ENCODE measurements at places on chromosomes 11 and 22. TPM values are rescaled to one million over a fixed set of nuclear protein-coding genes. Genes with fewer than 3 reads are reported as not detected.

TUBA8 gene
- 0.56 TPM for total RNA-seq

DNA sequence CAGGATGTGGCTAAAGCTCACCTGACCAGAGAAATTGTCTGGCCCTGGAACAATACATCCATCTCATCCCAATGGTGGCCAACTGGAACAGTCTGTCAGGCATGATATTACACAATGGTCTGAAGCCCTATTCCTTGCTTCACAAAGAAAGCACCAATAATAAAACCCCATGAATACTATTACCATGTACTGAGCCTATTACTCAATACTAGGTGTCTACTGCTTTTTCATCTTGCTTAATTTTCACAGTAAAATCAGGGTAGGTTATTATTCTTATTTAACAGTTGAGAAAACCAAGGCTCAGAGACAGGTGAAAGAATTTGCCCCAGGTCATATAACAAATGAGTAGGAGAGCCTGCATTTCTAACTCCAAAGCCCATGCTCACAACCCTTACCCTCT, 68.9 kb upstream of the CAPRIN1 start:
- H3K4me1 ChIP-seq: no peaks in the 10 kb centered on the region
- H3K27ac ChIP-seq: no peak overlapping the region
- no peaks in the 10 kb centered on the region for H3K27me3 ChIP-seq

DNA sequence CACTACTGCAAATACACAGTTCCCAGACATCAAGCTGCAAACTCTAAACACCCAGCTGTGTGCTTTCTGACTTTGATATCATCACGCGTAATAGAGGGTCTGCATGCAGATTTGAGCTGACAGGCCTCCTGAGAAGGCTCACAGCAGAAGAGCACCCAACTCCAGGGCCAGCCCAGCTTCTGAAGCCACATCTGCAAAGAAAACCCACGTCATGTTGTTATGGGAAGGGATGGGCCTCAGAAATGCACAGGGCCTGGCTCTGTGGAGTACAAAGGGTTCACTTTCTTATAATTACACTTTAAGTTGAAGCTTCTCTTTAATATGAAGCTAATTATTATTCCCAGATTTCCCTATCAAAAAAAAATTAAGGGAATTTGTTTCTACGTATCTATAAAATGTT, 927.9 kb downstream of the NTM start:
- no peaks in the 10 kb centered on the region for H3K36me3 ChIP-seq
- H3K4me1 ChIP-seq: no peaks in the 10 kb centered on the region
- no peaks in the 10 kb centered on the region for H3K27me3 ChIP-seq
- no peak for DNase-seq
- no peak overlapping the region for H3K4me3 ChIP-seq

TMEM9B gene
- 26.0 TPM for total RNA-seq

OSM gene
- total RNA-seq: not detected

ABCC8 gene
- not detected for total RNA-seq

PICK1 gene
- total RNA-seq: 41.1 TPM

- H3K27ac ChIP-seq: no peak overlapping the region
- no peaks in the 10 kb centered on the region for H3K36me3 ChIP-seq
- no peak overlapping the region for H3K4me3 ChIP-seq
- H3K4me1 ChIP-seq: no peaks in the 10 kb centered on the region
- H3K27me3 ChIP-seq: no peaks in the 10 kb centered on the region
Measured at GRCh38 chr22:19869497-19870152, 15.0 kb upstream of the GNB1L start.

TENM4 gene
- total RNA-seq: 2.0 TPM

TMPRSS4 gene
- total RNA-seq: 86.4 TPM

NFAM1 gene
- total RNA-seq: not detected

- H3K27ac ChIP-seq: no peak overlapping the region
- H3K36me3 ChIP-seq: 0 out of 2 replicates have a peak, but pooled peaks cover 1% of the 10 kb centered on the region
Measured at GRCh38 chr11:77815459-77815858, 5.1 kb downstream of the RSF1 start.

HBD gene
- total RNA-seq: not detected

DNA sequence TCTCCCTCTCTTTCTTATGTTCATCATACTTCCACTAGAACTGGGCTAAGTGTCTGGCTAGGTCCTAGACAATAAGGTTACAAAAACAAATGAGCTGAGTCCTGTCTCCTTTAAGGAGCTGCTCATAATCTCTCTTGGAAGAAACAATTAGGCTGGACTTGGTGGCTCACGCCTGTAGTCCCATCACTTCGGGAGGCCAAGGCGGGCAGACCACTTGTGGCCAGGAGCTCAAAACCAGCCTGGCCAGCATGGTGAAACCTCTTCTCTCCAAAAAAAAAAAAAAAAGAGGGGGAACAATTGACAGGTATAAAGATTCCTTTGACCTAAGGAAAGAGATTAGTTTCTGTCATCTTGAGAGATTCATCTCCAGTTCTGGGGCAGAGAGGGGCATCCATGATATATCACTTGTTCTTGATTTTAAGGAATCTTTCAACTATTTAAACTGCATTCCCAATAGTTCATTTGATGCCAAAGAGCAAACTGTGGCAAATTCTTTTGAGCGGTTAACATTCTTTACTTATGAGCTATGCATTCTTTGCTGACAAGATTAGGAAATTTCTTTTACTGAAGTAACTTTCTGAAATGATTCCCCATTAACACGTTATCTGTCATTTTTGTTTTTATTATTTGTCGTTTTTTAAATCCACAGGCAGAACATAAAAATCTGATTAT, 125.5 kb downstream of the C11orf87 start:
- peak; percentile 26 for DNase-seq
- H3K27ac ChIP-seq: peak overlapping the region; percentile 3
- H3K27me3 ChIP-seq: no peaks in the 10 kb centered on the region

CHRM1 gene
- not detected for total RNA-seq

CADM1 gene
- total RNA-seq: 534 TPM

CNTN5 gene
- 1.00 TPM for total RNA-seq

DNA sequence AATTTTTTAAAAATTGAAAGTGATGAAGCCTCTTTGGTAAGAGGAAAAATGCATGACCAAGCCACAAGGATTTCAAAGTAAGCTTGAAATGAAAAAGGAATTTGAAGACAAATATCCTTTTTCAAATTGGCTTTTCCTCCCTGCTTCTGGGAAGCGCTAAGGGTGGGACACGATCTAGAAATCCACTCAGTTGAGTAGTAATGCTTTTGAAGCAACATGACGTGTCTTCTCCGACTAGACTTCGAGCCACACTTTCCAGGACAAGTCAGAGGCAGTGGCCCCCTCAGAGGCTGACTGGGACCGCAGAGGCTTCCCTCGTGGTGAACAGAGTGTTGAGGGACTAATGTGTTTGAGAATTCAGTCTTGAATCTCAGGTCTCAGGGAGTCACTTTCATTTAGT, 39.8 kb downstream of the KREMEN1 start:
- H3K4me3 ChIP-seq: no peak overlapping the region
- DNase-seq: no peak
- no peak overlapping the region for H3K27ac ChIP-seq
- peaks cover 37% of the 10 kb centered on the region for H3K4me1 ChIP-seq
- no peaks in the 10 kb centered on the region for H3K36me3 ChIP-seq
- H3K27me3 ChIP-seq: no peaks in the 10 kb centered on the region

- H3K27me3 ChIP-seq: no peaks in the 10 kb centered on the region
- no peak overlapping the region for H3K27ac ChIP-seq
- H3K36me3 ChIP-seq: peaks cover 6% of the 10 kb centered on the region
- H3K4me1 ChIP-seq: peaks cover 15% of the 10 kb centered on the region
Measured at GRCh38 chr11:726278-727220, 20.5 kb downstream of the EPS8L2 start.

DNA sequence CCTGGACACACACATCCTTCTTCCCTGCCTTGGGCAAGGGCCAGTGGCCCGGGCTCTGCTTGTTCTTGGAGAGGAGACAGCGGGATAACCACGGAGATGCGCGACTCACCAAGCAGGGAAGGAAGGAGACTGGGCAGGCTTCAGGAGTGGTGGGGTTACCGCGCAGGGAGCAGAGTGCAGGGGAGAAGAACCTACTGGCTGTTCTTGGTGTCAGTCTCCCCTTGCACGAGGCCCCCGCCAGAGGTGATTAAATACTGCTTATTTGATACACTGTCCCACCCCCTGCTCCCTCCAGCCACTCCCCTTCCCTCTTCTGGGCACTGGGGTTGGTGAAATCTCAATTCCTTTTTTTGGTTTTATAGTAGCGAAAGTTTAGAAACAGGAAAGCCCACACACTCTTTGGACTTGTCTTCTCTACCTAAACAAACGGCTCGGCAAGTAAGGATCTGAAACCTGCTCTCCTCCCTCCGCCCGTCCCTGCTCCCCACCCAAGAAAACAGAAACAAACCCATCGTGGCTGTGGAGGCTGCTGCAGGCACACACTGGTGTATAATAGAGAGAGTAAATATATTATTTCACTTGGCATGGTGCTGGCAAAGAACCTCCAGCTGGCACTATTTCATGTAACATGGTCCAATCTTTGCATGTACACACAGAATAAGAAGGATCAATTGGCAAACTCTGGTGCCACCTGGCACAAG, 10.8 kb downstream of the LARGE2 start:
- H3K36me3 ChIP-seq: peaks cover 1% of the 10 kb centered on the region
- H3K4me3 ChIP-seq: no peak overlapping the region
- 0 out of 2 replicates have a peak, but pooled peaks cover 4% of the 10 kb centered on the region for H3K4me1 ChIP-seq
- H3K27ac ChIP-seq: no peak overlapping the region
- DNase-seq: no peak

- H3K27me3 ChIP-seq: no peaks in the 10 kb centered on the region
- no peak for DNase-seq
- H3K36me3 ChIP-seq: no peaks in the 10 kb centered on the region
Measured at GRCh38 chr11:120302001-120302805, 22.9 kb upstream of the TLCD5 start.

RIMBP3C gene
- total RNA-seq: 0.12 TPM

NCR3LG1 gene
- 14.8 TPM for total RNA-seq

OR56A5 gene
- total RNA-seq: not detected

GRCh38 chr11:1153105-1153950, 4.4 kb upstream of the MUC5AC start:
- peak; percentile 37 for DNase-seq
- H3K27me3 ChIP-seq: no peaks in the 10 kb centered on the region
- H3K4me1 ChIP-seq: peaks cover 29% of the 10 kb centered on the region
- no peak overlapping the region for H3K4me3 ChIP-seq
- no peaks in the 10 kb centered on the region for H3K36me3 ChIP-seq
- no peak overlapping the region for H3K27ac ChIP-seq

MFNG gene
- total RNA-seq: 3.6 TPM

GRCh38 chr11:109853156-109853776, 239.9 kb upstream of the ZC3H12C start:
- no peak for DNase-seq
- H3K4me3 ChIP-seq: no peak overlapping the region
- H3K27ac ChIP-seq: no peak overlapping the region

DNA sequence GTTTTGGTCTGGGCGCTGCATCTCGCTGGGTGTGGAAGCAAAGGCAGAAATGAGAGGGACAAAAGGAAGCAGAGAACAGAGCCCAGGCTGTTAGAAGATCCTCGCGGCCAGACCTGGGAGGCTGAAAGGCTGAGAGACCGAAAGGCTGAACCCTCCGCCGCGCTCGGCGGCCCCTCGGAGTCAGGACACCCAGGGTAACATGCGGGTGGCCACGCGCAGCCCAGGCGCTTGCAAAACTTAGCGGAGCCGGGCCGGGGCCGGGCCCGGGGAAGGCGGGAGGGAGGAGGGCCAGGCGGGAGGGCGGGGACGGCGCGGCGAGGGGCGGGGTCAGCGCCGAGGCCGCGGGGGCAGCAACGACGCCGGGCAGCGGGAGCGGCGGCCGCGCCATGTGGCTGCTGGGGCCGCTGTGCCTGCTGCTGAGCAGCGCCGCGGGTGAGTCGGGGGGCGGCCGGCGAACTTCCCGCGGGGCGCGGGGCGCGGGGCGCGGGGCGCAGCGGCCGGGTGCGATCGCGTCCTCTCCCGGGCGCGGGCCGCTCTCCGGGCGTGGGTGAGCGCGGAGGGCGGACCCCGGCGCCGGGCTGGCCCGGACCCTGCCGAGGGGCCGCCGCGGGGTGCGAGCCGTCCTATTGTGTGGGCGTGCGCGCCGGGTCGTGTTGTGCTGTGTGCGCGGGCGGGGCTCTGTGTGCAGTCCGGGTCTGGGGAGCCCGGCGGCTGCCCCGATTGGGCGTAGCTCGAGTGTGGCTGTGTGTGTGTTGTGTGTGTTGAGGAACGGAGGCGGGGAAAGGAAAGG, at the start of gene LDLRAD3:
Gene LDLRAD3, plus strand, starts transcription at position 350 of the 790 bp plus-strand sequence. Its CDS starts 37 bp downstream, at position 387.
- H3K36me3 ChIP-seq: no peaks in the 10 kb centered on the region
- H3K27ac ChIP-seq: peak within 1 kb of the TSS; percentile 78
- no peaks in the 10 kb centered on the region for H3K27me3 ChIP-seq
- H3K4me1 ChIP-seq: 0 out of 2 replicates have a peak, but pooled peaks cover 7% of the 10 kb centered on the region

GRAP2 gene
- total RNA-seq: not detected

GRCh38 chr22:44179196-44179988, 1.3 kb upstream of the PARVG start:
- H3K36me3 ChIP-seq: no peaks in the 10 kb centered on the region
- peaks cover 1% of the 10 kb centered on the region for H3K27me3 ChIP-seq
- H3K4me3 ChIP-seq: no peak overlapping the region
- DNase-seq: no peak

CPT1B gene
- total RNA-seq: 24.6 TPM

GRCh38 chr22:48261706-48262105, 1499.3 kb downstream of the TBC1D22A start:
- H3K36me3 ChIP-seq: no peaks in the 10 kb centered on the region
- no peak overlapping the region for H3K4me3 ChIP-seq
- no peak overlapping the region for H3K27ac ChIP-seq
- no peaks in the 10 kb centered on the region for H3K4me1 ChIP-seq
- H3K27me3 ChIP-seq: no peaks in the 10 kb centered on the region
- no peak for DNase-seq

DNA sequence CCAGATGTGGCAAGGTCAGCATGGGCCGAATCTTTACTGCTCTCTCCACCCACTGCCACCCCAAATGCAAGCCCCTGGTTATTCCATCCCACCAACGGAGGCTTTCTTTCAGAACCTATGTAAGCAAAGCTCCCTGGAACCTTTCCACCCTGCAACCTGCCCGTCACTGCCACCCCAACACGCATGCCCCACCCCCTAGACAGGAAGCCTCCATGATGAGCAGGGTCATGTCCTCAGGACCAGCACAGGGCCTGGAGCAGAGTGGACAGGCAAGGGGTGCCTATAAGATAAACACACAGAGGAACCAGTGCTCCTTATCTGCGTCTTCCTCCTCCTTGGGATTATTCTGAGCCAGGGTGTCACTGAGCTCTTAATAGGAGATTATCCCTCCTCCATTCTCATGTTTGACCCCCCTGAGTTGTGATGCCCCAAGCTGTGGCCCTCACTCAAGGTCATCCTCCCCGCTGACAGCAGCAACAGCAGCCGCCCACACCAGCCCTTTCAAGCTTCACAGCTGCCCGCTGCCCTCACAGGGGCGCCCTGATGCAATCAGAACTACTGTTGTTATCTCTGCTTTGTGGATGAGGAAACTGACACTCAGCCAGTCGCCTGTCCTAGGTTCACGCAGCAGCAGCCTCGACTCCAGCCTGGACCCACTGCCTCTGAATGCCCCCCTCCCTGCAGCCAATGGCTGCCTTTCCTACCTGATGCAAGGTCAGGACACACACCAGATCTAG, 647.3 kb downstream of the TBC1D22A start:
- H3K36me3 ChIP-seq: no peaks in the 10 kb centered on the region
- no peaks in the 10 kb centered on the region for H3K27me3 ChIP-seq
- H3K4me1 ChIP-seq: no peaks in the 10 kb centered on the region
- H3K27ac ChIP-seq: no peak overlapping the region
- DNase-seq: no peak

- H3K4me3 ChIP-seq: no peak overlapping the region
- H3K27ac ChIP-seq: no peak overlapping the region
- no peak for DNase-seq
- no peaks in the 10 kb centered on the region for H3K36me3 ChIP-seq
- H3K4me1 ChIP-seq: no peaks in the 10 kb centered on the region
Measured at GRCh38 chr11:1932105-1932480, 12.6 kb downstream of the TNNT3 start.

TP53I11 gene
- total RNA-seq: 7.7 TPM

TAF10 gene
- total RNA-seq: 143 TPM

GDPD4 gene
- not detected for total RNA-seq
